ENCODE measurements at places on chromosomes 11 and 22.

DNA sequence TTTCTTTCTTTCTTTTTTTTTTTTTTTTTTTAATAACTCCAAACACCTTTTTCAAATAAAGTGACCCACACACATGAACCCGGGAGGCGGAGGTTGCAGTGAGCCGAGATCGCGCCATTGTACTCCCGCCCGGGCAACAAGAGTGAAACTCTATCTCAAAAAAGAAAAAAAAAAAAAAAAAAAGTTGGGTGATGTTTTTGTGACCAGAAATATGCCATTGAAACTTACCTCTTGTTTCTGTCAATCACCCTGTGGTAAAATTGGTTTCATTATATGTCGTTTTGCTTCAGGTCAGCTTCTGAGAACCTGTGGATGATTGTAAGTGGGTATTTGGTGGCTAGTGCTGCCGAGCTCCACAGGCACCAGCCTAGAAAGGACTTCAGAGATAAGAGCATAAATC, 238.8 kb downstream of the TBC1D22A start:
- no peak for DNase-seq

DNA sequence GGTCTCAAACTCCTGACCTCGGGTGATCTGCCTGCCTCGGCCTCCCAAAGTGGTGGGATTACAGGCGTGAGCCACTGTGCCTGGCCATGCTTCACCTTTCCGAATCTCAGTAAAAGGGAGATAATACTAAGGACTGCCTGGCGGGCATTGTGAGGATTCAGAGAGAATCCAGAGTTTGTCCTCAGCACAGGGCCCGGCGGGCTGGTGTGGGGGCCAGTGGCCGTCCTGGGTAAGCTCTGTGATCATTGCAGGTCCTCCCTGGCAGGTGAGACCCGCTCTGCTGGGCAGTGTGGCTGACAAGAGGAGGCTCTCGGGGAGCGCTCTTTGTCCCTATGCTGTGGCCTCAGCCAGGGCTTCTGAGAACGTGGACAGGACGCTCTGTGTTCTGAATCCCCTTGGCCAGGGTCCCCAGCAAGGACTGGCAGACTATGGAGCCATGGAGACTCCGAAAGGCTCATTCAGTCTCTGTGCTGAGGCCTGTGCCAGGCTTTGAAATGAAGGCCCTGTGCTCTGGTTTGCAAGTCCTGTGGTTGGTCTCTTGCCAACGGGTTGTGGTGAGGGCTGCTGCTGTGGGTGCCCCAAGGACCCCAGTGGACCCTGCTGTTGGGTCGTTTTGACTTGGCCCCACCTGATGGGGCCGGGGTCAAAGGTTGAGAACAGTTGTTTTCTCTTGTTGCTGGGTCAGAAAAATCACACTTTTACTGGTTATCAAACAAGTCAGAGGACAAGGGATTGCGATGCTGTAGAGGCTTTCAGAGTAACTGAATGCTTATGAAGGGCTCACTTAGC, 2.1 kb downstream of the TPCN2 start:
- no peak for DNase-seq

GRCh38 chr11:74971424-74971823, 17.3 kb upstream of the NEU3 start:
- no peak for DNase-seq

DNA sequence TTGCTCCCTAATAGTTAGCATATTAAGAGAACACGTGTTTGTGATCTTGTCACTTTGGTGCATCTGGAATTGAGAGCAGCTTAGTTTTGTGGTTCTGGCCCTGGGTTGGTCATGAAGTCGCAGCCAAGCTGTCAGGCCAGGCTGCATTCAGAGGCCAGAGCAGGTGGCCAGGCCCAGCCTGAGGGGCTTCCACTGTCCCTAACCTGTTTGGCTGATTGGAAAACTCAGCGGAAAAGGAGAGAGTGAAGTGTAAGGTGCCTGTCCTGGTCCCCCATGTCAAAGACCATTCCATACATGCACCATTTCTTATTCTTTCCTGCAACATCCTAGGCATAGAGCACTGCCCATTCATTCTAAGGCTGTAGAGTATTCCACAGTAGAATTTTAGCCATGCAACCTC, 111.5 kb upstream of the IGLL5 start:
- DNase-seq = no peak

- DNase-seq = no peak
These were observed 3.4 kb downstream of the TOM1 start for GRCh38 chr22:35303029-35303624.

Data from D721Med (cell line).